Renal cortical epithelial cell (primary cell): ENCODE measurements at places on chromosomes 7 and 10.

- DNase-seq = no peak
Observed at GRCh38 chr10:119526621-119527592, 15.6 kb downstream of the RGS10 start.

DNA sequence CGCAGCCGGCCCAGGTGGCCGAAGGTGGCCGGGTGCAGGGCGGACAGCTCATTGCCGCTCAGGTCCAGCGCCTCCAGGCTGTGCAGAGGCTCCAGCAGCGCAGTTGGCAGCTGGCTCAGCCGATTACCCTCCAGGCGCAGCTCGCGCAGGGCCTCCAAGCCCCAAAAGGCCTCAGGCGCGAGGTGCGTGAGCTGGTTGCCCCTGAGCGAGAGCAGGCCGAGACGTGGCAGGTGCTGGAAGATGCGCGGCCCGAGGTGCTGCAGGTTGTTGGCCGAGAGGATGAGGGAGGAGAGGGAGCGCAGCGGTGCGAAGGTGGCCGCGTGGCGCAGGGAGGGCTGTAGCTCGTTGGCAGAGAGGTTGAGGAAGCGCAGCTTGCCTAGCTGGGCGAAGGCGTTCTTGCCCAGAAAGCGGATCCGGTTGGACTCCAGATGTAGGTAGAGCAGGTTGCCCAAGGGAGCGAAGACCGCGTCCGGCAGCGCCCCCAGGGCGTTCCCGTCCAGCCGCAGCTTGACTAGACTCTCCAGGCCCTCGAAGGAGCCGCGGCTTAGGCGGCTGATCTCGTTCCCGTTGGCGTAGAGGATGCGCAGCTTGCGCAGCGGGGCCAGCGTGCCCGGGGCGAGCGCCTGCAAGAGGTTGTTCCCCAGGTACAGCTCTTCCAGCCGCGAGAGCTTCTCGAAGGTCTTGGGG is 923 bp downstream of the TRIL start:
- no peak for DNase-seq

DNA sequence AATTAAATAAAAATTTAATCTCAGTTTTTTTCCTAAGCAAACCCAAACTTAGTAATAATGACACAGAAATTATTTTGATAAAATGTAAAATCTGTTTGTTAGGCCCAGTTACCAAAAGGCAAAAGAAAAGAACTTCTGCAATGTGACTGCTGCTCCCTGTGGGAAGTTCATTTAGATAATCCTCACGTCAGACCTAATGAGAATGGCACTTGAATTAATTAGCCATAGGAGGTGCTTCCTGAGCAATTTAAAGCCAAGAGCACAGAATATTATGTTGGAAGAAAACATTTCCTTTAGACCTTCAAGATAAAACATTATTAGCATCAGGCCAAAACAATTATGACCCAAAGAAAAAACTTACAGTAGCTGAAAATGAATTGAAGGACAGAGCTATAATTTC is 19.4 kb downstream of the SPAM1 start:
- no peak for DNase-seq

DNA sequence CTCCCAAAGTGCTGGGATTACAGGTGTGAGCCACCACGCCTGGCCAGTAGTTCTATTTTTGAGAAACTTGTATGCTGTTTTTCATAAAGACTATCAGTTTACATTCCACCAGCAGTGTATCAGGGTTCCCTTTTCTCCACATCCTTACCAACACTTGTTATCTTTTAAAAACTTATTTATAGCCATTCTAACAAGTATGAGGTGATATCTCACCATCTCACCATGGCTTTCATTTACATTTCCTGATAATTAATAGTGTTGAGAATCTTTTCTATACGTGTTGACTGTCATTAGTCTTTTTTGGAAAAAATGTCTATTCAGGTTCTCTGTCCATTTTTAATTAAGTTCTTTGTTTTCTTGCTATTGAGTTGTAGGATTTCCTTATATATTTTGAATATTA is 416.1 kb downstream of the NEBL start:
- DNase-seq = no peak

DNA sequence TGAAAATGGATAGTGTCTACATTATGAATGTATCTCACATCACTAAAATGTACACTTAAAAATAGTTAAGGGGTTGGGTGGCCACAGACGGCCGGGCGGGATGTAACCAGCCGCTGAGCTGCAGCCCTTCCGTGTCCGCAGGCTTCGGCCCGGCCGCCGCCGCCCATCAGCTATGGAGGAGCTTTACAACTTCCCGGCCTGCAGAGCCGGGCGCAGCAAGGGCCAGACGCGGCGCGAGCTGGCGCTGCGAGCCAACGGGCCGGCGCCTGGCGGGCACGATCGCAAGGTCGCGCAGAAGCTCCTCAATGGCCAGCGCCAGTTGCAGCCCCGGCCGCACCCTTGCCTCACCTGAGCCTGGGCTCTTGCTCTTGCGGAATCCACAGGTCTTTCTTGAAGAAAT is 69.1 kb downstream of the KMT2C start:
- DNase-seq = no peak

DNA sequence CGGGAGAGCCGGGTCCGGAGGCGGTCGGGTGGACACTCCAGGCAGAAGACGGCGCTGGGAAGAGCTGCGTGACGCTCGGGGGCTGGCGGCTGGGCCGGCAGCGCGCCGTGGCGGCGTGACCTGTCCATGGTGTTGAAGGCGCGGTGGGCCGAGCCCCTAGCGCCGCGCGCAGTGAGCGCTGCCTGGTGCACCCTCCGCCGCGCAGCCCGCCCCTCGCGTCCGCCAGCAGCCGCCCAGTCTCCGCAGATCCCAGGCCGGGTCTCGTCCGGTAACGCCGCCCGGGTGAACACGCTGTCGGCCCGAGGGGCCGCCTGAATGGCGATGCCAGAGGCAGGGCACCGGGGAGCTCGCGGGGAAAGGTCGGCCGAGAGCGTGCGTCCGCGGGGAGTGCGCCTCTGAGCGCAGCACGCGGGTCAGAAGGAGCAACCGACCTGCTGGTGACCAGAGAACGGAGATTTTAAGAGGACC is 657 bp upstream of the TMEM178B start:
- DNase-seq = peak; percentile 25

GRCh38 chr7:130435311-130435854 is 5.4 kb downstream of the CEP41 start:
- no peak for DNase-seq

GRCh38 chr10:59903871-59904270 is 2.5 kb downstream of the CCDC6 start:
- peak; percentile 52 for DNase-seq

DNA sequence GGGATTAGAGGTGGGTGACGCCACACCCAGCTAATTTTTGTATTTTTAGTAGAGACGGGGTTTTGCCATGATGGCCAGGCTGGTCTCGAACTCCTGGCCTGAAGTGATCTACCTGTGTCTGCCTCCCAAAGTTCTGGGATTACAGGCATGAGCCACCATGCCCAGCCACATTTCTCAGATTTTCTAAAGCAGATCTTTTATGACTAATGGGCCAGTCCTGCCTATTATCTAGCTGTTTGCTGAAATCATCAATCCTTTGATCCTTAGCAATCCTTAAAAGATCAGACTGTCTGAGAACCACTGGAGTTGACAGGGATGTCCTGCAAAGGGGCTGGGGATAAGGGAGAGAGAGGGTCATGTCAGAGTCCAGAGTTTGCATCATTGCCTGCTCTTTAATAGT is 21.2 kb upstream of the ABCA13 start:
- DNase-seq = no peak

DNA sequence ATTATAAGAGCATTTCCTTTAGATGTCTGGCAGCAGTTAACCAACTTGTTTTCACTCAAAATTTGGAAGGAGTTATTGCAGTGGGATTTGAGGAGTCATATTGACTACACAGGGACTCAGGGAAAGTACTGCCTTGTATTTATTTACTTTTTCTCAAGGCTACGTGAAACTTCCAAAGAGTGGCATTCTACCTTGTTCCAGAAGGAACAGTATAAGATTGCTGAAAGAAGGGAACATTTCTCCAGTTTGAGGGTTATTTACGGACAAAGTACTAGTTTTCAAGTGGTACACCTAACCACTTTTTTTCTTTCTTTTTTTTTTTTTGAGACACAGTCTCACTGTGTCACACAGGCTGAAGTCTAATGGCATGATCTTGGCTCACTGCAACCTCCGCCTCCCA is 5.1 kb downstream of the MORN4 start:
- no peak for DNase-seq

GRCh38 chr7:116799916-116800315 is 62.5 kb upstream of the CAPZA2 start:
- DNase-seq = peak; percentile 36

DNA sequence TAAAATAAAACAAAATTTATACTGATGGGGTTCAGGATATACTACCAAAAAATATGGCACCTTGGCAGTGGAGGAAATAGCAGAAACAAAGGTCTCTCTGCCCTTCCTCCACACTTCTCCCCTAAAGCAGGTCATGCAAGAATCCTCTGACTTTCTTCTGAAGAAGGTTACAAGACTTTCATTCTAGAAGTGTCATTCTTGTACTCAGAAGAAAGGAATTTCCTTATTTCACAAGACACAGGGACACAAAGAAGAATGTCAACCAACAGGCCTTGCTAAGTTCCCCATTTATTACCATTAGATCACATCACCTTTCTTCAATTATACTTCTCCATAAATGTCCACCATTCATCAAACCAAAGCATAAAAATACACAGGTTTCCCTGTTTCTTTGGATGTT is 470.2 kb downstream of the PAXIP1 start:
- DNase-seq = no peak

GRCh38 chr10:74207691-74208480 is 56.9 kb downstream of the ADK start:
- DNase-seq = no peak

DNA sequence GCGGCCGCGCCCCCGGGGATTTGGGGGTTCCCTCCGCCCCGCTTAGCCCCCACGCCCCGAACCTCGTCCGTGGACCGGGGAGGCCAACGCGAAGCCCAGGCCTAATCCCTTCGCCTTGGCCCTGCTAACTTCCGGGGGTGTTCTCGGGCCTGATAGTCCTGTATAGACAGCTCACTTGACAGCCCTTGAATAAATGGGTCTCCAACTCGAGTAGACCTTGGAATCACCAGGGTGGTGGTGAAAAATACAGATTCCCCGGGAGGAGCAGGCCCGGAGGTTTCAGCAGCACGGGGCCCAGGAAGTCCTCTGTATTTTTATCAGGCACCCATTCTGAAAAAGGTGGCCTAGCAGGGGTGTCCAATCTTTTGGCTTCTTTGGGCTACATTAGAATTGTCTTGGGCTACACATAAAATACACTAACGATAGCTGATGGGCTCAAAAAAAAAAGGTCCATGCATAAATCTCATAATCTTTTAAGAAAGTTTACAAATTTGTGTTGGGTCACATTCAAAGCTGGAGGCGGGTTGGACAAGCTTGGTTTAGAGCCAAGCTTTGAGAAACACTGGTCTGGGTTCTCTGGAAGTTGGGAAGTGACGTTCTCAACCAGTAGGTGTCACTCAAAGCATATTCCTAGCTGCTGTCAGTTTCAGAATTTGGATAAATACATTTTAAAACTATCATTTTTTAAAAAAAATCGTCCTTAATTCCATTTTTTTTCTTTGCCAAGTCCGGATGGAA is 221.7 kb downstream of the PHTF2 start:
- peak; percentile 76 for DNase-seq

DNA sequence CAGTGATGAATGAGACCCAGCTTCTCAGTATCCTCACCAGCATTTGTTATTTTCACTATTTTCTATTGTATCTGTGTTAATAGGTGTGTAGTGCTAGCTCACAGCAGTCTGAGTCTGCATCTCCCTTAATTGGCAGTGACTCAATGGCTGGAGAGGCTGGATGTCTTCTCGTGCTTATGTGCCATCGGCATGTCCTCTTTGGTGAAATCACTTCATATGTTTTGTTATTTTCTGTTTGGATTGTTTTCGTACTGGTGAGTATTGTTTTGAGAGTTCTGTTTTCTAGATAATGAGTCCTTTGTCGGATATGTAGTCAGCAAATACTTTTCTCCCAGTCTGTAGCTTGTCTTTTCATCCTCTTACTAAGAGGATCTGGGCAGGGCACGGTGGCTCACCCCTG is 66.1 kb downstream of the AMZ1 start:
- DNase-seq = no peak

GRCh38 chr10:11450427-11450826 is 161.0 kb downstream of the USP6NL start:
- no peak for DNase-seq

- DNase-seq = no peak
Observed at GRCh38 chr7:106384373-106384772, 99.6 kb upstream of the NAMPT start.

DNA sequence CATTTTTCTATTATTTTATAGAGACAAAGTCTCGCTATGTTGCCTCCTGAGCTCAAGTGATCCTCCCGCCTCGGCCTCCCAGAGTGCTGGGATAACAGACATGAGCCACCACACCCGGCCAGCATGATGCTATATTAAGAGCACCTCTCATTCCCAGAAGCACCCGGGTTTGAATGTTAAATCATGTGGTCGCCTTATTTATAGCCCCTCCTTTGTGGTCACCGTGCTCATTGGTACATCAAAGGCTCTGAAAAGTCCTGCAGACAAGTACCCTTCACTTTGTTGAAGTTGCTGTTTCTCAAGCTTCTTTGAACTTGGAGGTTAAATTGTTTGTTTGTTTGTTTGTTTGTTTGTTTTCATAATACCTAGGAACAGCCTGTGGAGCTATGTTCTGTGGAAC is 40.0 kb downstream of the CLIP2 start:
- DNase-seq = no peak

GRCh38 chr7:23970193-23970592 is 260.2 kb downstream of the STK31 start:
- DNase-seq = no peak

DNA sequence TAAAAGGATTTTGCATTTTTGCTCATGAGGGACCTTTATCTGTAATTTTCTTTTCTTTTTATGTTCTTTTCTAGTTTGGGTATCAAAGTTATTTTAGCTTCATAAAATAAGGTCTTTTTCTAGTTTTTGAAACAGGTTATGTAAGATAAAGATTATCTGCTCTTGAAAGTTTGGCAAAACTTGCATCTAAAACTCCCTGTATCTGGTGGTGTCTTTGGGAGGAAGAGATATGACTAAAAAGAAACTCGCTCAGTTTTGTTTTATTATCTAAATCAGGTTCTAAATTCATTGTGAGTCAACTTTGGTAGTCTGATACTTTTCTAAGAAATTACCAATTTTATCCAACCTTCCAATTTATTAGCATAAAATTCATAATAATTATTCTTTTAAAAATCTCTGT is 55.1 kb downstream of the VCL start:
- no peak for DNase-seq

DNA sequence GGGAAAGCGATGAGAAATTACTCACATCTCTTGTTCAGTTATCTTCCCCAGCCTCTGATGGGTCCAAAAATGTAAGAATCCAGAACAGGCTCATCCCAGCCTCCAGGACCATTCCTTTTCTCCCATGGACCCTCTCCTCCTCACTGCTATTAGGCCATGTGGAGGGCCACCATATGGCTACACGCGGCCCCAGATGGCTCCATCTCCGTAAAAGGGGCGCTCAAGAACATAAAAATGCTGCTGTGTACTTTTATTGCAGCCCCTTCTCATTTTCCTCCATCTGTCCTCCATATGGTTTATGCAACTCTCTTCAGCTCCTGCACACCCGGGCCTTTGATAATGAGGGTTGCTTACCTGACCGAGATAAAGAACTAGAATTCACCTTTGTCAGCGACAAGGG is 166.2 kb downstream of the RAPGEF5 start:
- DNase-seq = no peak
